ENCODE measurements at places on chromosomes 2 and 18. TPM values are rescaled to one million over a fixed set of nuclear protein-coding genes. Genes with fewer than 3 reads are reported as not detected.
A peak's percentile ranks its signal among the peaks of the same experiment; 100 is the strongest.

The CYP27C1 gene
- total RNA-seq = not detected

The WIPF1 gene
- total RNA-seq = 5.6 TPM

- peaks cover 2% of the 10 kb centered on the region for H3K4me1 ChIP-seq
- DNase-seq = peak; percentile 66
- H3K36me3 ChIP-seq = no peaks in the 10 kb centered on the region
- no peaks in the 10 kb centered on the region for H3K27me3 ChIP-seq
Measured at GRCh38 chr2:98468621-98469236, 24.1 kb downstream of the INPP4A start.

The ACVR1C gene
- 0.83 TPM for total RNA-seq

DNA sequence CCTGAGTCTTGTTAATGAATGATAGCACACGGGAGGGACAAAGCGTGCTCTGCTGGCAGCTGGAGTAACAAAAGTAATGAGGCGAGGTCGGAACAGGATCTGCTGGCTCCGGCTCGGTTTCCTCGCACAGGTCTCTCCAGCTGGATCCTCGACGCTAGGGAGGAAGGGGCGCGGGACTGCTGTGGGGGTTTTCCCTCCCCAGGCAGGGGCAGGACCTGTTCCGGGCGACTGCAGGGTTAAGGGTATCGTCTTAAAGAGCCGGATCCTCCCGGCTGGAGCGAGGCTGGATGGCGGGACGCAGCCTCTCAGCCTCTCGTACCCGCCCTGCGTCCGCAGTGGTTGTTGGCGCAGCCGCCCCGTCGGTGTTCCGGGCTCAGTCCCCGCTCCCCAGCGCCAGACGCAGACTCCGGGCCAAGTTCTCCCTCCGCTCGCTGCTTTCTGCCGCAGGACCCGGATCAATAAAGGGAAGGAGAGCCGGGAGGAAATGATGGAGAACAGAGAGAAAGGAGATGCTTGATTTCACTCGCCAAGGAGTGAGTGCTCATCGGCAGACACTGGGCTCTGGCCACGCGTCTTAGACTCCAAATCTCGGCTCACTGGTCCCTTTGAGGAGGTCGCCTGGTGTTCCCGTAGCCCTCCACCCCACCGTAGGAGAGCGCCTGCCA, 1.1 kb upstream of the LIPG start:
- no peak overlapping the region for H3K27ac ChIP-seq
- peak overlapping the region; percentile 38 for H3K4me3 ChIP-seq
- H3K4me1 ChIP-seq = peaks cover 5% of the 10 kb centered on the region
- H3K36me3 ChIP-seq = no peaks in the 10 kb centered on the region

The CAB39 gene
- total RNA-seq = 72.3 TPM

- H3K4me1 ChIP-seq = peaks cover 10% of the 10 kb centered on the region
- H3K4me3 ChIP-seq = no peak overlapping the region
- H3K27me3 ChIP-seq = peaks cover 2% of the 10 kb centered on the region
- no peak for DNase-seq
- H3K36me3 ChIP-seq = no peaks in the 10 kb centered on the region
Measured at GRCh38 chr2:236661762-236662110, 92.1 kb downstream of the ACKR3 start.

The CRYGC gene
- total RNA-seq = not detected

DNA sequence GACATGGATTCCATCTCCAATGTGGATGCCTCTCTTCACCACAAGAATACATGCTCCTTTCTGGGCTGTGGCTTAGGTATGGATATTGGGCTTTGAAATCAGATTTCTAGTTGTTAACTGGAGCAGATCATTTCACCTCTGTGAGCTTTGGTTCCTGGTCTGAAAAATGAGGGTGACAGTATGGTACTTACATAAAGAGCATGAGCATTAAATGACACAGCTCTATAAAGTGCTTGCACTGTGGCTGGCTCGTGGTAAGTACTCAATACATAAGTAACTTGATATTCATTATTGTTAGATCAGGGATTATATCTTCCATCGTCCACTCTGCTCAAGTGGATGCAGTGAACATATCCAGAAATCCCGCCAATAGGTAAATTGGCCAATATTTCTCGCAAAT, 33.4 kb downstream of the ARHGAP25 start:
- DNase-seq = no peak
- H3K4me1 ChIP-seq = peaks cover 11% of the 10 kb centered on the region
- no peaks in the 10 kb centered on the region for H3K27me3 ChIP-seq
- H3K27ac ChIP-seq = no peak overlapping the region
- no peaks in the 10 kb centered on the region for H3K36me3 ChIP-seq

- H3K36me3 ChIP-seq = no peaks in the 10 kb centered on the region
- H3K4me3 ChIP-seq = no peak overlapping the region
- H3K27ac ChIP-seq = no peak overlapping the region
- DNase-seq = peak; percentile 76
- peaks cover 2% of the 10 kb centered on the region for H3K4me1 ChIP-seq
- no peaks in the 10 kb centered on the region for H3K27me3 ChIP-seq
Measured at GRCh38 chr2:80499095-80499494, 194.5 kb upstream of the LRRTM1 start.

The TMEM198 gene
- 0.77 TPM for total RNA-seq

- H3K27ac ChIP-seq = no peak overlapping the region
- no peak overlapping the region for H3K4me3 ChIP-seq
- H3K36me3 ChIP-seq = no peaks in the 10 kb centered on the region
- no peaks in the 10 kb centered on the region for H3K27me3 ChIP-seq
Measured at GRCh38 chr2:128765811-128766210, 447.1 kb upstream of the HS6ST1 start.

DNA sequence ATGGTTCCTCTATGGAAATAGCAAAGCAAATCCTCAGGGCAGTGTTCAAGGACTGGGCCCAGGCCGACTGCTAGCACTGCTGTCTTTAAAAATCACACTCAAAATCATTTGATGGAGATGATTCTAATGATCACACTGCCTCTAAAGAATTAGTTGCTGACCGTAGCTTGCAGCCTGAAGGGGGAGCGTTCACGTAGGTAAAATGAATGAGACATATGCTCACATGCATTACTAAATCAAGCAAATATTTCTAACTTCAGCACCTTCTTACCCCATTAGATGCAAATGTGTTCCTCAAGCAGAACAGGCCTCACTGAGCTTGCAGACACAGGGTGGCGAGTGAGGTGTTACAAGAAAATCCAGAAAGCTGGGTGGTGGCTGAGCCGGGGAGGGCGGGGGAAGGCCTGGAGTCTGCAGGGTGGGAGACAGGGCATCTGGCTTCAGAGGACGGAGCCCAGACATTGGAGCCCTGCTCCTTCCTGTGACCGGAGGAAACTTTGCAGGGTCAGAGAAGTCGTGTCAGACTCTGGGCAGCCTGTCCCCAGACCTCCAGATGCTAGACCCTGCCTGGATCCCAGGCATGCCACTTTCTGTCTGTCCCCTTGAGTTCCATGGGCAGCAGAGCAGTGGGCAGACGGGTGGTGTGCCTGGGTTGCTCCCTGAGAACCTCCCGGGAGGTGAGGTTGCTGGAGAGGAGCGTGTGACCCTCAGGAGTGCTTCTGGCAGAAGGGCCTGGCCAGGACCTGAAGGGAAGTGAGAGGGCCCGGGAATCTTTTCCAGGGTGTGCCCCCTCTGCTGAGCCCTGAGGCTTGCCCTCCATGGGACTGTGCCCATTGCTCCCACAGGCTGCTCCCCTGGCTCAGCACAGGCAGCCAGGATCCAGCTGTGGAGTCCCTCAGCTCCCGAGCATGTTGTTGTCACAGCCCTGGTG, 7.1 kb upstream of the NPPC start:
- H3K4me3 ChIP-seq = no peak overlapping the region
- H3K27ac ChIP-seq = no peak overlapping the region

- no peak overlapping the region for H3K27ac ChIP-seq
- H3K4me3 ChIP-seq = no peak overlapping the region
- H3K36me3 ChIP-seq = no peaks in the 10 kb centered on the region
- H3K27me3 ChIP-seq = no peaks in the 10 kb centered on the region
- DNase-seq = peak; percentile 23
- no peaks in the 10 kb centered on the region for H3K4me1 ChIP-seq
Measured at GRCh38 chr2:44429034-44429433, 67.3 kb downstream of the CAMKMT start.

The SIX2 gene
- not detected for total RNA-seq

The ATOH8 gene
- 19.0 TPM for total RNA-seq

GRCh38 chr2:169190197-169190775, 120.9 kb downstream of the DHRS9 start:
- H3K27ac ChIP-seq = no peak overlapping the region
- no peak for DNase-seq
- no peaks in the 10 kb centered on the region for H3K36me3 ChIP-seq
- H3K4me3 ChIP-seq = no peak overlapping the region

The CBLN2 gene
- not detected for total RNA-seq

GRCh38 chr2:47487498-47487875, 84.5 kb downstream of the MSH2 start:
- H3K4me1 ChIP-seq = peaks cover 2% of the 10 kb centered on the region
- no peaks in the 10 kb centered on the region for H3K27me3 ChIP-seq
- no peak for DNase-seq
